ENCODE measurements at places on chromosomes 4 and X. TPM values are rescaled to one million over a fixed set of nuclear protein-coding genes. Genes with fewer than 3 reads are reported as not detected.

The GPM6B gene
- 0.75 TPM for total RNA-seq

The SSX3 gene
- total RNA-seq: not detected

The CHIC2 gene
- total RNA-seq: 22.2 TPM

- no peak for DNase-seq
Measured at GRCh38 chr4:40288566-40288965, 46.6 kb upstream of the CHRNA9 start.

GRCh38 chr4:149961876-149962597 lies 116.2 kb upstream of the DCLK2 start:
- DNase-seq: peak; percentile 7

DNA sequence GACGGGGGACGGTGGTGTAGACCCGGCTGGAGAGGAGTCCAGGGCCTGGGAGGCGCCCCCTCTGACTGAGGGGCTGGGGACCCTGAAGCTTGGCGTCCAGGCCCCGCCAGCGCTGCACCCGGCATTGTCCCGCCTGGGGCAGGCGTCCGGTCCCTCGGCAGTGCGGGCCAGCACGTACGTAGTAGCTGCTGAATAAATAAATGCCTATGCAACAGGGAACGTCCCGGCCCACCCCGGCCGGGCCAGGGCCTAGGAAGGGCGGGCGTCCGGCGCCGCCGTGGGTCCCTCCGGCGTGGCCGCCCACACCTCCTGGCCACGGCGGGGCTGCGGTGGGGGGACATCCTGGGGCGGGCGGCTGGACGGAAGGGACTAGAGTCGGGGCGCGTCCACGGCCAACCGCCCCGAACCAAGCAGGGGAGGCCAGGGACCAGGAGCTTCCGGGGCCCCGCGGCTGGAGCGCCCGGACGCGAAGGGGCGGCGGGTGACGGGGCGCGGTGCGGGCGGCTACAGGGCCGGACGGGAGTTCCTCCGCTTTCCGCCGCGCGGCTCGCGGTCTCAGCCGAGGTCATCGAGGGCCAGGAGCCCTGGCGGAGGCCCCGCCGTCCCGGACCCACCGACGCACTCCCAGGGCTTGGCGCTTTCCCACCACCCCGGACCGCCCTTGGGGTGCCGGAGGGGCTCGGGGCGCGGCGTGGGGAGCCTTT lies 886 bp upstream of the WWC2 start:
- peak; percentile 18 for DNase-seq
